ENCODE measurements at places on chromosomes 2 and 18.

- DNase-seq: no peak
Measured at GRCh38 chr2:133953524-133953923, 300.3 kb upstream of the MGAT5 start.

GRCh38 chr2:27954221-27954673 is 63.7 kb downstream of the BABAM2 start:
- no peak for DNase-seq

DNA sequence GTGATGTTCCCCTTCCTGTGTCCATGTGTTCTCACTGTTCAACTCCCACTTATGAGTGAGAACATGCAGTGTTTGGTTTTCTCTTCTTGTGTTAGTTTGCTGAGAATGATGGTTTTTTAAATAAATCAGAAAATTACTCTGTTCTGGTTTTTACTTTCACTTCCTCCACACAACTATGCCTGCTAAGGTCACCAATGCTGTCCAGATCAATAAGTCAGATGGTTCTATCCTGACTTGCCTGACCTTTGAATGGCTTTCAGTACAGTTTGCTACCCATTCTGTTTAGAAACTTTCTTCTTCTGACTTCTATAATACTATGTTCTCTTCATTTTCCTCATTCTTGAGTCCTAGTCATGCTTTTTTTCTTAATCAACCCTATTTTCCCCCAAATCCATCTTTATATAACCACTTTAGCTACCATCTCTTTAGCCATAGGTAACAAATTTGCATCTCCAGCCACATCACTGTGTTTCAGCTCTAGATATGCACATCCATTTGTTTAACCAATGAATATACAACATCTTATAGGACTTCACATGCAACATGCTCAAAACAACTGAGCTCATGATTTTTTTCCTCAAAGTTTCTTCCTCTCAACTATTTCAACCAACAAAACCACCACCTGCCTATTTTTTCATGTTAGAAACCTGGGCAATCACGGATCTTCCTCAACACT is 58.8 kb upstream of the SLC38A11 start:
- DNase-seq: no peak

GRCh38 chr2:178057179-178057680 is 15.3 kb downstream of the PDE11A start:
- no peak for DNase-seq

DNA sequence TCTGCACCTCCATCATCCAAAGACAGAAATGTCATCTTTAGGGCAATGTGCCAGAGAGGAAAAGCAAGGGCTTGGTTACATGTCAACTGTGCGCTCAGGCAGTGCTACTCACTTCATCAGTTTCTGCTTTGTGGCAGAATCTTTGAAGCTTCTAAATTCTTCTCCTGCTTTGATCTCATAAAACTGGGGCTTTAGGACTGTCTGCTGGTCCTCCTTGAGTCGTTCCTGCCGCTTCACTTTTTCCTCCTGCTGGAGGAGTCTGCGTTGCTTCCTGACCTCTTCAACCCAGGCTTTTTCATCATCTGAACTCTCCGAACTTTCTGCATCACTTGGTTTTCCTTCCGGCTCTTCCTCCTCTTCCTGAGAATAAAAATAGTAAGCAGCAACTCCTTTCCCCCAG is 100.8 kb downstream of the NOL10 start:
- no peak for DNase-seq

- DNase-seq: no peak
Measured at GRCh38 chr2:179983250-179983932, 23.7 kb downstream of the CWC22 start.

DNA sequence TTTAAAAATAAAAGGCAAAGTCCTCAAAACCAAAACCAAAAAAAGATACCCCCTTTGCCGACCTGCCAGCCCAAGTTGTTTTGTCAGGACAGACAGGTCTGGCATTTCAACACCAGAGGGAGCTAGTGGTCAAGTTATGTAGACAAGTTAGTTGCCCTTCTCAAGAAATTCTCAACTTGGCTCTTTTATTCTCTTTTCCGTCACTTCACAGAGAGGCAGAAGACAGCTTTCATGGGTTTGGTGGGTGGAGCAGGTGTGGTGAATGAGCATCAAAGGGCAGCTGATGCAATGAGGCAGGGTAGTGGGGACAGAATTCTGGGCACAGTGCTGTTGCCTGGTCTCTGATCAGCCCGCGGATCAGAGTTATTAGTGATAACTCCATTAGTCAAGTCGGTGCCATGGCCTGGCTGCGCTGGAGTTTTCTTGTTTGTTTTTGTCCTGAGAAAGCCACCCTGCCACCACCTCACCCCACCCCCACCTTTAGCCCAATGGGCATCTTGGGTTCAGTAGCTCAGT is 303.7 kb upstream of the EPAS1 start:
- peak; percentile 5 for DNase-seq

GRCh38 chr18:59265974-59266369 is 7.3 kb downstream of the RAX start:
- DNase-seq: no peak

GRCh38 chr2:70947556-70948184 is 12.0 kb downstream of the ATP6V1B1 start:
- DNase-seq: no peak

DNA sequence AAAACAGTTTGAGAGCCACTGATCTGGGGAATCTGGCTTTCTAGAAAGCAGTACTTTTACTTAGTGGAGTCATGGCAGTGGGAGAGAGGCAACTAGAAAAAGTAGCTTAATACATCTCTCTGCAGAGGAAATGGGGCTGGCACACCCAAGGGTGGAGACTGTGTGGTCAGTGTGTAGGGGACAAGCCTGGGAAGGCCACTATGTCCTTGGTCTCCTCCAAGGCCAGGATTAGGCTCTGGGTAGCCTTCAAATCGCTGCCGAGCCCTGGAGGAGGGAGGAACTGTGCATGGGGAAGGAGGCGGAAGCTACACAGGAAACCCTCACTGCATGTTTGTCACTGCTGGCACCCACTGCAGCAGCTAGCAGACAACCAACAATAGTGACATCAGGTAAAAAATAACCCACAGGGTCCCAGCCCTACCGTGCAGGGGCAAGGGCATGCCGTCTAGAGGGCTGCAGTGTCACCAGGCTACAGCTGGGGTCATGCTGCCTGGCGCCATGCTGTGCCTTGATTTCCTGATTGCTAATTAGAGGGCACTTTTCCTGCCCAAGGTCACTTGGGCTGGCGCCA is 34.8 kb downstream of the LBH start:
- peak; percentile 25 for DNase-seq

- DNase-seq: no peak
Measured at GRCh38 chr18:9278028-9278427, 56.5 kb upstream of the TWSG1 start.

- DNase-seq: no peak
Measured at GRCh38 chr2:31247711-31248110, 13.8 kb downstream of the EHD3 start.

DNA sequence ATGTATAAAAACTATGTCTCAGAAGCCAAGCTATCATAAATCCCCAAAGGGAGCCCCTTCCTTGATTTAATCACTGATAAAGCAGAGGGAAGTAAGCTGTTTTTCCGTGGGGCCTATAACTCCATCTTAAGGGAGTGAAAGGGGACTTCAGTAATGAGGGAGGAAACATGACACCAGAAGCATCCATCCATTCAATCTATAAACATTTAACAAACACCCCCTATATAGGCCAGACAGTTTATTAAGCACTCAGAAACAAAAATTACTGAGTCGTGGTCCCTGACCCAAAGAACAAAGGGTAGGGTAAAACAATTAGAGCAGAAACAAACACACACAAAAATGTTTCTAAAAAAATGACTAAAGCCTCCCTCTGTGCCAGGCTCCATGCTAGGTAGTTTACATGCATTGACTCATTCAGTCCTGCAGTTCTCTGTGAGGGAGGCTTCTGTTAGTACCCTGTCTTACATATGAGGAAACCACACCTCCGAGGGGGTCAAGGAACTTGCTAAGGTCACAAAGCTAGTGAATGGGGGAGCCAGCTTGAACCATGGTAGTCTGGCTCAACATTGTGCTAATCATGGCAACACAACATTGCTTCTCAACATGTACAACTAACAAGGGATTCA is 472.1 kb downstream of the CDH2 start:
- no peak for DNase-seq

DNA sequence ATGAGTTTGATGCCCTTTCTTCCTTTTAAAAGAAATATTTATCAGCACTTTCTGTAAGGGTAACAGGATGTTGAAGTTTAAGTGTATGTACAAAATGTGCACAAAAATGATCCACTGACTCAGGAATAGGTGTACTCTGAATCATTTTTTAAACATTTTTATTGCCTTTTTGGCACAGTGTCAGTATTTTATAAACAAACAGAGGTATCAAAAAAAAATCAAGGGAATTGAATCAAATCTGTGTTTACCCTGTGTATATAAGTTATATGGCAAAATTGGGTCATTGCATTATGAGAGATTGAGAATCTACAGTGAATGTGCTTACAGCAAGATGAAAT is 513.9 kb upstream of the NETO1 start:
- DNase-seq: no peak

- no peak for DNase-seq
Measured at GRCh38 chr2:233422649-233423551, 68.6 kb downstream of the DGKD start.

- DNase-seq: no peak
Measured at GRCh38 chr2:68250196-68250595, 2.1 kb downstream of the PPP3R1 start.

- no peak for DNase-seq
Measured at GRCh38 chr18:79947881-79948610, 3.4 kb downstream of the SLC66A2 start.

GRCh38 chr2:37654419-37654818 is 17.0 kb downstream of the CDC42EP3 start:
- no peak for DNase-seq

Measured in stimulated activated CD4-positive, alpha-beta T cell treated with anti-CD3 and anti-CD28 coated beads, TNF-alpha, amount 100 ng/mL, for 1 hour (primary cell).